Hypothalamus (tissue), 51 donors: ENCODE measurements at places on chromosomes 6 and 20.

- DNase-seq, result no peak
These were observed 251.4 kb upstream of the MANEA start for GRCh38 chr6:95325916-95326315.

GRCh38 chr20:60136645-60137401 is 178.6 kb downstream of the CDH26 start:
- DNase-seq, result no peak

GRCh38 chr6:32271429-32271828 is 47.6 kb upstream of the NOTCH4 start:
- no peak for DNase-seq

- no peak for DNase-seq
These were observed 211.0 kb downstream of the MOXD1 start for GRCh38 chr6:132190097-132190814.

GRCh38 chr20:48703511-48704219 is 124.1 kb downstream of the PREX1 start:
- peak; percentile 34 for DNase-seq

GRCh38 chr6:134114489-134114888 is 62.1 kb upstream of the SLC2A12 start:
- no peak for DNase-seq

DNA sequence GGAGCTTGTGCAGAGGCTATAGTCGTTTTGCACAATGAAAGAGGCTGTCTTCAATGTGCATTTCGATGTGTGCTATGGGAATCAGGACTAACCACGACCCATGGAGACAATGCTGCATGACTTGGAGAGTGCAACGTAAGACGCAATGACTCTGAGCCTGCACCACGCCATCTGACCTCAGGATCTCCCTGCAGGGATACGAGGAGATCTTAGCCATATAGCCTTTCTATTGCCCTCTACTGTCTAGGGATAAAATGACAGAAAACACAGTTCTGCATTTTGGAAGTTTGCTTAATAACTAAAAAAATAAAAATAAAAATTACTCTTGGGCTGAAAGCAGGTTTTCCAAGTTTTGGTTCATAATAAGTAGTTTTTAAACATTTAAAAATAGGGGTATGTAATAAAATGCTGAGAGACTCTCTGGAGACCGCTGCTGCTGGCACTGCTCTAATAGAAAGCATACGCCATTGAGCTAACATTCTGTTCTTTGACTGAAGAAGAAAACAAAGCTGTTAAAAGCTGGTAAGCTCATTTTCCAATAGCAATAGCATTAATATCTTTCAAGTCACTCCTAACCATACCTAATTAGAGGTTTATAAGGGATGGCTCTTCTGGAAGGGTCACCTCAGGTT is 87.2 kb downstream of the PDE7B start:
- no peak for DNase-seq
